ENCODE measurements at places on chromosomes 2 and 18. TPM values are rescaled to one million over a fixed set of nuclear protein-coding genes. Genes with fewer than 3 reads are reported as not detected.
A peak's percentile ranks its signal among the peaks of the same experiment; 100 is the strongest.

- DNase-seq: no peak
These were observed 422.5 kb upstream of the CRIM1 start for GRCh38 chr2:35933031-35933430.

DNA sequence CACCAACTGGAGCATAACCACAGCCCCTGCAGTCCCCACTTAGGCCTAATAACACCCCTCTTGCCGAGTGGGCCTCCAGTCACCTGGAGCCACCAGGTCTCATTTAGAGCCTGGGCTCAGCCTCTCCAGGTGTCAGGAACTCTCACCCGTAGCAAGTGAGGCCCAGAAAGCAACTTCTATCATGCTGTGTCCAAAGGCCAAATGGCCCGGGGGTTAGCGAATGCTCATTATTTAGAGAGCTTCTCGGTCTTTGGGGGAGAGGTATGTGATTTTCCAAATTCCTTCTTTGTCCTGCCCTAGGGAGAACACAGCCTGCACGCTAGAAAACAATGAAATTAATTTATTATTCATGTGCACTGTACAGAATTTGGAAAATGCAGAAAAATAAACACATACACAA, 109.9 kb upstream of the PTPRM start:
- no peak for DNase-seq

DNA sequence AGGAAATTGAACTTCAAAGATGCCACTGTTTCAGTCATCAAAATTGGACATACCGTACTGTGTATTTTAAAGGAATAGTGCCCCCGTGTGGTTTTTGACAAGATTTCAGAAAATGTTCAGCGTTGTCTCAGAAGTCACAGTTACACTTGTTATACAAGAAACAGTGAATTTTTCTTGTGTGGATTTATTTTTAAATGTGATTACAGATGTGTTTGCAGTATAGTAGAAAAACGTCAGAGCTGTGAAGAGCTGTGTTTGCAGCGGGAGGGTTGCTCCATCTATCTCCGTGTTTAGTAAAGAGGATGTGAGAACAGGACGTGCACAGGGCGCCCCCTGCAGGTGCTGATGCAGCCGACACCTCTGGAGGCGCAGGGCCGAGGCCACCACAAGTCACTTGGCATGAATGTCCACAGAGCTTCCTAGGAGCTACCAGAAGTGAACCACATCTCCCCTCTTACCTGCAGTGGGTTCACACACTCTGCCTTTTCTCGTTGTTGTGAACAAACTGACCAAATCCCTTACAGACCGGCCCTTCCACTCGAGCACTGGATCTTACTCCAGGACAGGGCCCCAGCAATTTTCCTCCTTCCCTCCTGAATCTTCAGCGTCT, 73.1 kb downstream of the CACNB4 start:
- DNase-seq: peak; percentile 70

DNA sequence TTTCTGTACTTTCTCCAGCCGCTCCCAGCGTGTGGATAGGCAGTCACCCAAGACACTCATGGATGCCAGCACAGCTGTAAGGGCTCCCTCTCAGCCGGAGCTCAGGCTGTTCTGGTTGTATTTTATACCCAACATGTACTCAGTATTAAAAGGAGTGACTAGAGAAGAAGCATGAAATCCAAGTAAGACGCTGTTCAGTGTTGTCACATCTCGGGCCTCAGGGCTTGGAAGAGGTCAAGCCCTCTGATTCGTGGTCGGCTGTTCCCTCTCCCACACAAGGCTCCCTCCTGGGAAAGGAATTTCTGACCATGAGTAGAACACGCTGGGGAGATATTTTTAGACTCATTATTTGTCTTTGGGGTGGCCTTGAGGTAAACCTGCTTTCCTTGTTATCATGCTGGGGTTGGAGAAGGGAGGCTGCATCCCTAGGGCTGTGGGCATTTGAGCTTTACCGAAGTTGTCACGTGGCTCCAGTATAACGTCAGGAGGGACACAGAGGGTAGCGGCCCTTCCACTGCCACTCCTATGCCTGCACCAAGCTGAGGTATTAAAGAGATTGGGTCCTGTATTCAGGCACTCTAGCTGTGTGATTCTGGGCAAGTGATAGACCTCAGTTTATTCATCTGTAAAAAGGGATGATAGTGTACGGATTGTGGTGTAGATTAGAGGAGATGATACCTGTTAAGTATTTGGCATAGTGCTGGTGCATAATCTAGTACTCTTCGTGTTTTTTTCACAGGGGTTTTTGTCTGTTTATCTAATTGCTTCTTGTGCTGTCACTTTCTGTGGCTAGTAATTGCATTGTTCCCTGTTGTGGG, 34.1 kb downstream of the HK2 start:
- DNase-seq: peak; percentile 95

The RUFY4 gene
- total RNA-seq: not detected

The GKN2 gene
- total RNA-seq: not detected

The TMEM247 gene
- 0.32 TPM for total RNA-seq

Measured in fibroblast of villous mesenchyme (primary cell).